ENCODE measurements at places on chromosomes 16 and 17.

GRCh38 chr17:17876959-17877528 lies 40.3 kb upstream of the SREBF1 start:
- no peak for DNase-seq

GRCh38 chr17:34859652-34860051 lies 101.6 kb downstream of the CCT6B start:
- no peak for DNase-seq

DNA sequence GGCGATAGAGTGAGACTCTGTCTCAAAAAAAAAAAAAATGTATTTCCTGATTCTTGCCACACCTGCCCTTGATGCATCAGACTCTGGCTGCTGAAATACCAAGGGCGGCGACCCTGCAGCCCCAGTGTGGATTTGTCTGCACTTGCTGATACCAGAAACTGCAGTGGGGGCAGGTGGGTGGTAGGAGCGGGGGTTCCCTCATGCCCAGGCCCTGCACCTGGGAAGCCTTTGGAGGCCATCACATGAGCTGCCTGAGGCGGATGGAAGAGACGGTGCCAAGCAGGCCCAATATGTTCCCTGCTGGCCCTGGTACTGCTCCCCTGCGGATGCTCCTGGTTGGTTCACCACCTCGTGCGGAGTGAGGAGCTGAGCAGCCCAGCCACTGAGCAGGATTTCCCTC lies 50.6 kb downstream of the MARF1 start:
- DNase-seq: no peak

DNA sequence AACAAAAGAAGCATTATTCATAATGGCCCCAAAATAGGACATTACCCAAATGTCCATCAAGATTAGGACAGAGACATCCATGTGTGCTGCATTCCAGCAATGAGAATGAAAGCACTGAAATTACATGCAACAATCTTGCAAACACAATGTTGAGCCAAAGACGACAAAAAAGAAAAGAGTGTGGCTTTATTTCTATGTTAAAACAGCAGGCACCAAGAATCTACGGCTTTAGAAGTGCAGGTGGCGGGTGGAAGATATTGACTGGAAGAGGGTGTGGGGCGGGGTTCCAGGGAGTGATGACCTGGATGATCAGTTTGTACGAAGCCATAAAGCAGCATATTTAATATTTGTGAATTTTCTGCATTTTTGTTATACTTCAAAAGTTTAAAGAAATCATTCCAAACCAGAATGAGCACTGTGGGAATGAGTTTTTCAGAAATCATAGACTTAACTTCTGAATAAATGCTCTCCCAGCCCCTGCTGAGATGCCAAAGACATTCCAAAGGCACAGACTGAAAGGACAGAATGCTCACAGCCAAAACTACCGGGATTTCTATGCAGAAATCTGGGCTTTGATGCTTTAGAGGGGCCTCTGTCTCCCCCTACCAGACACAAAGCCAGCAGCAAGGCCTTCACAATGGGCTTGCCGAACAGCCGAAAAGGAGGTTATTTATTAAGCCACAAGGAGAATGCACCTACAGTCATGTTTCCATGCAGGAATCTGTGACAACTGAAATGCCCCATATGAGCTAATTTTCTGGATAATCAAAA lies 361.6 kb downstream of the GRIN2A start:
- no peak for DNase-seq

DNA sequence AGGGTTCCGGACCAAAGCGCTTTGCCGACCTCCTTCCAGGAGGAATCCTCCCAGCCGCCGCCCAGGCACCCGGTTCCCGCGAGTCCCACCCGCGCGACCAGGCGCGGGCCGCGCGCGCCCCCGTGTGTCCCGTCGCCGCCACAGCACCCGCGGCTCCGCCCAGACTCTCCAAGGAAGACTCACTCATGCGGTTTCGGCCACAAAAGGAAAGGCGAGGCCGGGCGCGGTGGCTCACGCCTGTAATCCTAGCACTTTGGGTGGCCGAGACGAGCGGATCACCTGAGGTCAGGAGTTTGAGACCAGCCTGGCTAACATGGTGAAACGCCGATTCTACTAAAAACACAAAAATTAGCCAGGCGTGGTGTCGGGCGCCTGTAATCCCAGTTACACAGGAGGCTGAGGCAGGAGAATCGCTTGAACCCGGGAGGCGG lies 3.5 kb upstream of the PKMYT1 start:
- peak; percentile 89 for DNase-seq

DNA sequence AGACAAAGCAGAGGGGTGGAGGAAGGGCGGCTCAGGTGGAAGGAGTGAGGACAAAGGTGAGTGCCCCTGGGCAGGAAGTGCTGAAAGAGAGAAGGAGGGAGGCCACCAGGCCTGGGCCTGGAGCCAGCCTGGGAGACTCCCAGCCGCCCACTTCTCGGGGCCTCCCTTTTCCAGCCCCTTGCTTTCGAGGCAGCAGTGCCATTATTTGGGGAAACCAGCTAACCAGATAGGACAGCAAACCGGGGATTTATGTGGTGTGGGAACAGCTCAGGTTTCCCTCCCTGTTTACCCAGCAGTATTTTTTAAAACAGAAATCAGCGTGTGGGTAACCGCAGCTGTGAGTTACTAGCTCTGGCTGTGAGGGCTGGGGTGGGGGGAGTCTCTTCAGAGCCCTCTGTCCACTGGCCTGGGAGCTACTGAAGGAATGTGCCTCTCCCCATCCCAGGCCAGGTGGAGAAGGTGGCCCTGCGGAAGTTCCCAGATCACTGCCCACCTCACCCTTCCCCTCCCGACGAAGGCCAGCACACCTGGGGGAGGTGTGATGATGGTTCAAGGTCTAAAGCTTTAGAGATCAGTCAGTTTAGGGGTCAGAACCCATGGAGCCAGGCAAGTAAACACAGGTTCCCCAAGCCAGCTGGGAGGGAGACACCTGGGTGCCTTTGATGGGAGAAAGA lies 8.4 kb upstream of the MEOX1 start:
- no peak for DNase-seq

DNA sequence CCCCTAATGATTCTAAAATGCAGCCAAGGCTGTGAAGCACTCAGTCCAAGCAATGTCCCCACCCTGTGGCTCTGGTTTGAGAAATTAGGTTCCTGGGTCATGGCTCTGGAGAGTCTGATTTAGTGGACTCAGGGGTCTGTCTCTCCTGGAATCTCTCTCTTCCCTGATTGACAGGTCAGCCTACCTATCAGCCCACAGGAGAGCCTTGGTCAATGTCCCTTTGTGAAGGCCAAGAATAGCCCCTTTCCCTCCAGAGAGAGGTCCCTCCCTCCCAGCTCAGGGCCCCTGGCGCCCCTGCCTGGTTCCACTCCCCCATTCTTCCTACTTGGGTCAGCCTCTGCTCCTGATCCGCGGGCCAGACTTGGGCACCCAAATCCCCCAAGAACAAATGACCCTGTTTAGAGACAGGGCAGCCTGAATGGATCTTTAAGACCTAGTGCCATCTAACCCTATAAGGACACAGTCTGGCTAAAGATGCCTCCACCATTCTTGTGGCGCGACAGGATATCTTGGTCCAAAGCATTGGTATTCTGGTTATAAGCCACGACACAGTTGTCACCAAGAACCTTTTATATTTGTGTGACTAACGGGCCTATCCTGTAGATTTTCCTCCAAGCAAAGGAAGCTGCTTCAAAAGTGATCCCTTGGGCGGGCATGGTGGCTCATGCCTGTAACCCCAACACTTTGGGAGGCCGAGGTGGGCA lies 38.3 kb upstream of the PRSS54 start:
- DNase-seq: no peak

GRCh38 chr16:89965447-89966225 lies 17.1 kb downstream of the DEF8 start:
- DNase-seq: no peak

DNA sequence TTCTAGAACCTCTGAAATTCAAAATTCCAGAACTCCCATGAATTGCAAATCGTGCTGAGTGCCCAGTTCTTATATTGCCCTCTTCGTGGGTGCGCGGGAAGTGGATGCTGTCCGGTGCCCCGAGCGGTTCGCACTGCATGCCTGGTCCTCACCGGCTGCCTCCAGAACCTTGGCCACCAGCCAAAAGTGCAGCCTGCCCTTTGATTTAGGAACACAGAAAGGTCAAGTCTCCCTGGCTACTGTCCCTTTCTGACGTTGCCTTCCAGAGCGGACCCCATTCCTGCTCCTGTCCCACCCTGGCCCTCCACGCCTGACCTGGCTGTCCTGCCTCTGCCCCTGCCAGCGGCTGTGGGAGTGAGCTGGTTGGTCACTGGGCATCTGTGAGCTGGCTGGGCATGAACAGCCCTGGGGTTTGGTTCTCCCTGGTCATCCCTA lies 9.7 kb downstream of the NEUROD2 start:
- no peak for DNase-seq

DNA sequence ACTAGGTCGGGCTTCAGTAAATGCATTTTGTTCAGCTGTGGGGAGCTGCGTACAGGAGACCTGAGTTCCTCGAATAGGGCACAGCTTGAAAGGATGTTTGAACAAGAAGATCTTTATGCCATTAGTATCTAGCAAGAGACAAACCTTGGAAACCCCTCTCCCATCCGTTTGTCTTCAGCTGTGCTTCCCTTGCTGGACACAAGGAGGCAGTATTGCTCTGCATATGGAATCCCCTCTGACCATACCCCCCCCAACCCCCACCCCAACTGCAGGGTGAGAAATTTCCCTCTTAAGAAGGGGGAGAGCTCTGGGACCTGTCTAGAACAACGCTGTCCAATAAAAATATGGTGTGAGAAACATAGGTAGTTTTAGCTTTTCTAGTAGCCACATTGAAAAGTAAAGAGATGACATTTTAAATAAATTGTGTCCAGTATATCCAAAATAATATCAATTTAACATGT lies 1.6 kb downstream of the MRM1 start:
- DNase-seq: peak; percentile 59

- no peak for DNase-seq
Measured at GRCh38 chr17:39848600-39848999, 15.5 kb downstream of the IKZF3 start.

DNA sequence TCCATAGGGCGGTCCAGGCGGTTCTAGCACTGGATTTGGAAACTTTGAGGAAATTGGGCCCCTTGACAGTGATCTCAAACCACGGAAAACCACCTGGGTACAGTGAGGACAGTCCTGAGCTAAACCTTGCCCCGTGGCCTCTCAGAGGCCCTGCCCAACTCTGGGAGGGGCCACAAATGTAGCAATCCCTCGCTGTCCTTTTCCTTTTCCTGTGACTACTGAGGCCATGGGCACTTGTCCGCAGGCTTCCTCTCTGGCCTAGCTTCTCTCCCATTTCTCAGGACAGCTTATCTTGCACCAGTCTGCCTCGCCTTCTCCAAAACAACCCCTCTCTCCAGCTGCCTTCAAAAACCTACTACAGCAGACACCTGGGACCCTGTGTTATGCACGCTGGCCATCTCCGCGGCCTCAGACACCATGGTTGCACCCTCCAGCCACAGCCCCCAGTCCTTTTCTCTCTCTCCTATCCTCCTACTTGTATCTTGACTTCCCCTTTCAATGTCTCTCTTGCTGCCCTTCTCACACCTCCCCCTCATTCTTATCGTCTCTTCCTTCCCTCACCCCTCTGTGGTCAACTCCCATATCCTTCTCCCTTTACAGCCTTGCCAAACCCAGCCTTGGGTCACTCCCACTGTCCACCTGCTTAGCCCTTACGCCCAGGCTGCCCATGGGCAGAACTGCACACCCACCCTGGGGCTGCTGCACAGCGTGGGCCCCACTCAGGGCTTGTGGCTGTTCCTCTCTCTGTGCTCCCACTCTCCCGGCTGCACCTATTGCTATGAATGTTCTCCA lies 7.6 kb downstream of the SCPEP1 start:
- no peak for DNase-seq

DNA sequence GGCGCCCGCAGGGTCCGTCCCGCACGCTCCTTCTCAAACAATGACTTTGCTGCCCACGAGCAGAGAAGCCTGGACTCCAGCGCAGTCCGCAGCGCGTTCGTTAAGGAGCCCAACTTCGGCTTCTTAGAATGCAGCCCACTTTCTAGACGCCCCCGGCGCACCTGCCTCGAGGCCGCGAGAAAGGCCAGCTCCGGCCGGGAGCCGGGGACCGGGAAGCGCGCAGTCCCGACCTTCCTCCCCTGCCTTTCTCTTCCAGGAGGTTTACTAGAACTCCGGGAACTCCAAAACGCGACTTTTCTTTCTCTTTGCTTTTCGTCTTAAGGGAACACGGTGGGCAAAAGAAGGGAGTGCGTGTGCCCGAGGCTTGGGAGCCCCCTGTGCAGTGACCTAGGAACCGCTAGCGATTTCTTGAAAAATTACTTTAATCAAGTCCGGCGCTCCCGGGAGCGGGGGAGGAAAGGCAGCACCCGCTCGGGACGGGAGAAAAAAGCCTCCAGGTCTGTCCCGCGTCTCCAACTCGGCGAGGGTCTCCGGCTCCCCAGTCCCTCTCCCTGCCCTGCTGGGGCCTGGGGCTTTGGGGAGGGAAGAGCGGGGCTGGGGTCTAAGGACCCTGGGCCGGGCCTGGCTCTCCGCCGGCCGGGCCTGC lies 2.6 kb downstream of the HNF1B start:
- DNase-seq: peak; percentile 70

DNA sequence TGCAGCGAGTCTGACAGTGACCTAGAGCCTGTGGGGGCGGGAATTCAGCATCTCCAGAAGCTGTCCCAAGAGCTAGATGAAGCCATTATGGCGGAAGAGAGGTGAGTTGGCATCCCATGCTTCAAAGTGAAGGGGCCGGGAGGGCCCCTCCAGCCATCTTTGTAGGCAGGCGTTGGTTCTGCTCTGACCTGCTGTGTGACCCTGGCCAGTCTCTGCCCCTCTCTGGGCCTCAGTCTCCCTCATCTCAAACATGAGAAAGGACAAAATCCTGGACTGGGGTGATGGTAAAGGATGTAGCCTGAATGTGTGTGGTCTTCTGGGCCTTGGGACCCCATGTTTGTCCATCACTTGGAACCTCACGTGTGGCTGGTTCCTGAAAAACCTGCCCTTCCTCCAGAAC lies 5.1 kb downstream of the PIMREG start:
- no peak for DNase-seq

GRCh38 chr17:41647940-41648410 lies 23.6 kb upstream of the KRT17 start:
- DNase-seq: peak; percentile 74

DNA sequence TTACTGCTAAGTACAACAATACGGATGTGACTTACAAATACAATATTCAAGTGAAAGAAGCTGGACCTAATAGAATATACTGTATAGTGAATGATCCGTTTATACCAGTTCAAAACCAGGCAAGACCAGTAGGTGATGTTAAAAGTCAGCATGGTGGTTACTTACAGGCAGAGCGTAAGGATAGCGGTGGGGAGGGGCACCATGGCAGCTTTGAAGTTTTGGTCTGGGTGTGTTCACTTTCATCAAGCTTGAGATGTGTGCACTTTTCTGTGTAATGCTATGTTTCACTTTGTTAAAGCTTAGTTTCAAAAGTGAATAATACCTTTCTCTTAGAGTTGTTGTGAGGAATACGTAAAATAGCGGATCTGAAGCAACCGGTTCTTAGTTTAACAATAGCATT lies 16.5 kb upstream of the SLC35G3 start:
- DNase-seq: no peak

DNA sequence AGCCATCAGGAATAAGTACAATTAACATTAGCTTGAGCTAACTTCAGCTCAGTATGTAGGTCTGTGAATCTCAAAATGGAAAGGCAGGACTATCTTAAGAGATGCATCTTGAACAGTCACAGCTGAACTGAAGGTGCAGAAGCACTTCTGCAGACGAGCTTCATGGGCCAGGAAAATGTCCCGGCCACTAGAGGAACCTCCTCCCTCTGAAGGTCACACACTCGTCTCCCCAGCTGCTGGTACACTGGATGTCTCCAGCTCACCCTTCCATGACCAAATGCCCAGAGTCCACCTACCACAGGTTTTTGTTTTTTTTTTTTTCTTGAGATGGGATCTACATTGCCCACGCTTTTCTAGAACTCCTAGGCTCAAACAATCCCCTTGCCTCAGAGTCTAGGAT lies 33.2 kb downstream of the WDR59 start:
- peak; percentile 57 for DNase-seq
